ENCODE measurements at places on chromosomes 3 and 15.

DNA sequence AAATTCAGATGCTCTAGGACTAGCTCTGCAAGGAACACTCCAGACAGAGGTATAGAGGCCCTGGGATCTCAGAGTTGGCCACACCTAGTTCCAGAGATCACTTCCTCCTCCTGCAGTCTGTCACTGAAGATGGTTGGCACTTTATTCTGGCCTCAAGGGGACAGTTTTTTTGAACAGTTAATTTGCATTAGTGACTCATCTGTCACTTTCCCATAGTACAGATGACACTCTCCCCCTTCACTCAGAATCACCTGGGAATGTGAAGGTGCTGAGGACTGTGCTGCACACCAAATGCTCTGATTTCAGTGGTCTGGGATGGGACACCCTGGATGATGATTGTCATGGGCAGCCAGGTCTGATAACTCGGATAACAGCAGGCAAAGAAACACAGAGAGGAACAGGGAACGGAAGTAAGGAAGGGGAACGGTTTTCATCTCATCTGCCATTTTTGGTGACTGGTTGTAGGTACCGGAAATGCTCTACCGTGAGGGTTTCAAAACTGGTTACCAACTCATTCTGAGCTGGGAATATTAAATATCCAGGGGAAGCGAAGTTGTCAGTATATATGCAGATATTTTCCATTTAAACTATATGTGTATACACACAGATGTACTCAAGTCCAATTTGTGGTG, 232.5 kb upstream of the ST8SIA2 start:
- no peak for DNase-seq

DNA sequence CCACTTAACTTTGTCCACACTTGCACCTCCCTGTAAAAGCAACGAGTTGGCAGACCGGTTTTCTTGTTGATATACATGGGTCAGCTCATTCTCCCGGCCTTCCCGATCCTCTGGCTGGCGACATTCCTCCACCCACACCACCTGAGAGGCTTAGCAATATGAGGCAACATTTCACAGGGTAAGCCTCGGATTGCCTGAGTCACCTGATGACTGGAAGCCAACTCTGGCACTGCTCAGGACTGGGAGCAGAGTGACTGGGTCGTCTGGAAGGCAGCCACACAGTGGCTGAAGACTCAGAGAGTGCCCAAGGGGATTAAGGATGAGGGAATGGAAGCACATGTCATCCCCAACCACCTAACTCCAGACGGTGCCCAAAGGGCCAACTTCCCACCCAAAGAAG, 9.8 kb downstream of the HOMER2 start:
- DNase-seq = peak; percentile 33

DNA sequence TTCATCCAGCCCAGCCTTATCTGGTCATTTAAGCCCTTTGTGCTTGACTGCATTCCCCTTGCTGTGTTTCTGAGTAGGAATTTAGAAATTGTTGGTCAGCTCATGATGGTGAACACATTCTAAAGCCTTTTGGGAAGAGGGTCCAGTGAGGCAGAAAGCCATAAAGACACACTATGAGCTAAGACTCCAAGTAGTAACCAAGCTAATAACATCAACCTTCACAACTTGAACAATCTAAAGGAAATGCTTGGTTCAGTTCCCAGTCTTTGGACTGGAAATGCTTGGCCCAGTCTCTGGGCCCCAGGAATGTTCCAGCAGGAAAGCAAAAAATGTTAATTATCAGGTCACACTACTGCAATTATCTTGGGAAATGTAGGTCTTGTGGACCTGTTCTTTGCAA, 7.7 kb downstream of the PLSCR1 start:
- DNase-seq = peak; percentile 30

- DNase-seq = no peak
Observed at GRCh38 chr15:42401544-42402454, 42.5 kb downstream of the CAPN3 start.

DNA sequence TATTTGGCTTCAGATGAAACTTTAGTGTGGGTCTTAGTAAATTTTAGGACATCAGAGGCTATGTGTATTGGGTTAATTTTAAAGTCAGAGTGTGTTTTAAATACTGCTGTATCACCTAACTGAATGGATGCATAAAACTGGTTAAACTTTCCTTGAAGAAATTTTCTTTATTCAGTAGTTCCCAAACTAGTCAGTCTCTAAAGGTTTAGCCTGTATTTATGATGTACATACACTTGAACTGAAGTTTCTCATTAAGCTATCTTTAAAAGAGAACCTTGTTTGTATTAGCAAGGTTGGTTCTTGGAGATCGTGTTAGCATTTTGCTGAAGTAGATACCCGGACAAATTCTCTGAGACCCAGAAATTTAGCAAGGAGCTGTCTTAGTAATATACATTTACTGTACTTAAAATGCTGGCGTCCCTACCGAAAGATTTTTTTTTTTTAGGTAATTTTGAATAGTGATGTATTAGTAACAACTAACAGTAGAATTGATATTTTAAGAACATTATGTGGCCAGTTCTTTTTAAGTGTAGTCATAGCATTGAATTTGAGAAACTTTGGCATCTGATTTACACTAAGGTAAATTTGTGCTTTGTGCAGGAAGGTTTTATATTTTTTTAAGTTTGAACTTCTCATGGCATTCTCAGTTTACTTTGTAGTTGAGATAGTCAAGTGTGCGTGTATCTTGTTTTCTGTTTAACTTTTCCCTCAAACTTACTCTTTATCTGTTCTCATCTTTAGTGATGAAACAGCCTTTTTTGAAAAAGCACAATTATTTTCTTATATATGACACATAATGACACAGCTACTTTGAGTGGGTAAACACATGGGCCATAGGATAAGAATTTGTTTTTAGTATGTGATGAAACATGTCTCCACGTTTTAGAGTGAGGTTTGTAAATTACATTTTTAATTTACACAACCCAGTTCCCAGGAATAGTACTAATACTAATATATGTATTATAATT, 2.9 kb downstream of the DIPK2A start:
- no peak for DNase-seq

DNA sequence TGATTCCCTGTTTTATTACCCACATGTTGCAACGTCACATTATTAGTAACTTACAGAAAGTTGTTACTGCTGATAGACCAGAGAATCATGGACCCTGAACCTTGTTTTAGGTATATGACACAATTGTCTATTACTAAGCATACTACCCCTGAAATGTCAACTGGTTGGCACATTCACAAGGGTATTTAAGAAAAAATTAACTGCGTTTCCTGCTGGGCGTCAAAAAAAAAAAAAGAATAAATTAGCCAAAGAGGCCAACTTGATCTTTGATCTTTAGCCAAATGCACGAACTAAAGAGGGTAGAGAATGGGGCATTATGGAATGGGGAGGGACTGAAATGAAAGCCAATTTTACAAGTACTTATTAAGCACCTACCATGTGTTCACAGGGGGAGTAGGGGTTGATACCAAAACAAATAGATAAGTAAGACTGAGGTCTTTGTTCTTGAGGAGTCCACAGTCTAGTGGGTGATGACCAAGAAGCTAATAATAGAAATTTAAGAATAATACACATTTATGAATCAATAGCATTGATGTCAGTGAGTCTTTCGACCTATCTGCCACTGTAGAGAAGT, 17.8 kb upstream of the MUC13 start:
- no peak for DNase-seq

DNA sequence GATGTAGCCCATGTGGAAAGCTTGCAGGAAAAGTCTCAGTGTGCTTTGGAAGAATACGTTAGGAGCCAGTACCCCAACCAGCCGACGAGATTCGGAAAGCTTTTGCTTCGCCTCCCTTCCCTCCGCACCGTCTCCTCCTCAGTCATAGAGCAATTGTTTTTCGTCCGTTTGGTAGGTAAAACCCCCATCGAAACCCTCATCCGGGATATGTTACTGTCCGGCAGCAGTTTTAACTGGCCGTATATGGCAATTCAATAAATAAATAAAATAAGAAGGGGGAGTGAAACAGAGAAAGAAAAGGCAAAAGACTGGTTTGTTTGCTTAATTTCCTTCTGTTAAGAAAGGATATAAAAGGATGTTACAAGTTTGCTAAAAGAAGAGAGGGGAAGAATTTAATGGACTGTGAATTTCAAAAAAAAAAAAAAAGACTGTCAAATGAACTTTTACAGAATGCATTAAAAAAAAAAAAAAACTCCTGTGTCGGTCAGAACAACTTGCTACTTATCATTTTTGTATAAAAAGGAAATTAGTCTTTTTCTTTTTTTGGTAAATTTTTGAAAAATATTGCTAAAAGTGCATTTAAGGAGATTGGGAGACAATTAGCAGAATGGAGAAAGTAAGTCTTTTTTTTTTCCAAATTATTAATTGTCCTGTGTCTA, 7.0 kb downstream of the NR2F2 start:
- no peak for DNase-seq

DNA sequence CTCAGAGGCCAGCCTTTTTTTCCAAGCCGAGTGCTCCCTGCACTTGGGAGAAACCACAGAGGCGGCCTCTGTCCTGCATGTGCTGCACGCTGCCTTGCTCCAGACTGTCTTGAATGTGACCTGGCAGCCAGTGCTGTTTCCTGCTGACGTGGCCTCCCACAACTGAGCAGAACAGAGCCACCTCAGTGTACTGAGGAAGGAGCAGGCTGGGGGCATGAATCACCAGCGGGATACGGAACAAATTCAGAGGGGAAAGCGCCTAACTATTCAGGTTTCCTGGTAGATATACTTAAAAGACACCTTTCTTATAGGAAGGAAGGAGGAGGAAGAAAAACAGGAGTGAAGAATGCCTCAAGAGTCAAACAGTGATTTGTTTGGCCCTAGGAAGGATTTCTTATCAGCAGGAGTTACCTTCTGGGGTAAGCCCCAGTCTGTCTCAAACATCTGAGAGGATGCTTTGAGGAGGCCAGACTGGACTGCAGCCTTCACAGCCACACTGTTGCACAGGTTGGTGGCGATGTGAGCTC, 114.0 kb downstream of the FNDC3B start:
- peak; percentile 89 for DNase-seq

- DNase-seq = no peak
Observed at GRCh38 chr15:47803767-47804166, 86.5 kb downstream of the SEMA6D start.

DNA sequence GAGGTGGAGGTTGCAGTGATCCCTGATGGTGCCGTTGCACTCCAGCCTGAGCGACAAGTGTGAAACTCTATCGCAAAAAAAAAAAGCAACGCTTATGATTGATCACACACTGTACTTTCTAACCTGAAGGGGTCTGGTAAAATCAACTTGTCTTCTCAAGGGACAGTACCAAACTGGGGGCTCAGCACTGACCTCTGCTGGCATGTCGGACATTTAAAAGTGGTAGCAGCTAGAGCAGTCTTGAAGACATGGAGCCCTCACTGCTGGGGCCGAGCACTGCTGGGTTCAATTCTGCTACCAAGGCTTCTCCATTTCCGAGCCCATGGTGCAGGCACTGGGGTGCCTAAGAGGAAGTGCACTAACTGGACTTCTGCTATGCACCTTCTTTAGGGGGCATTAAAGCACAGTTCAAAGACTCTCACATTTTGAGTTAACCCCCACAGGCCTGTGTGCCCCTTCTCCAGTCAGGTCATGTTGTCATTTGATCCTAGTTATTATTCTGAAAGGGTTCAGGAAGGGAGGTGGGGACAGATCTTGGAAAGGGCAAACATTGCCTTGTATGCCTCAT, 26.4 kb upstream of the LAMP3 start:
- DNase-seq = no peak

DNA sequence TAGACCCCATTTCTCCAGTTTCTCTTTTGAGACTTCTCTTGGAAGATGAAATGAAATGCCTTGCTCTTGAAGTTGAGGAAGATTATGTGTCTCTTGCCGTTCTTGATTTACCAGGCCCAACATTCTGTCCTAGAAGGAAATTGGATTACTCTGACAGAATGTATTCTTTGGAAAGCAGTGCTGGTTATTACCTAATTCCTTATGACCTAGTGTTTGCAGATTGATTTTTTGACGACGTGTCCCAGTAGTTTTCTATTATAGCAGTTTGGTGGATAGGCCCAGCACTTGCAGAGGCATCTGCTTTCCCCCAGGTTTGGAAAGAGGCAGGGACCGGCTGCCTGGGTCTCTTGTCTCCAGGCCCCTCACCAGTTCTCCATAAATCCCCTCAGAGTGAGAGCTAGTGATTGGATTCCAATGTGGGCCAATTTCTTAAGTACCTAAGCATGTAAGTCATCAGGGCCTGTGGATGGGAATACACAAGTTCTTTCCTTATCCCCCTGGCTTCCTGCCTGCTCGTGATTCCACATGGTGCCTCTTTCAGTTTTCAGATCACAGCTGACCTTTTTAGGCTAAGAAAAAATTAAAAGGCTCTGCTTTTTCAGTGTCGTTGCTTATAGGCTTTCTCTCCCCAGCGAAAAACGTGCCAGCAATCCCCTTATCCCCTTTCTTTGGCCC, 50.2 kb downstream of the EPHB3 start:
- no peak for DNase-seq

- no peak for DNase-seq
Observed at GRCh38 chr15:77130315-77130930, 59.5 kb upstream of the TSPAN3 start.

DNA sequence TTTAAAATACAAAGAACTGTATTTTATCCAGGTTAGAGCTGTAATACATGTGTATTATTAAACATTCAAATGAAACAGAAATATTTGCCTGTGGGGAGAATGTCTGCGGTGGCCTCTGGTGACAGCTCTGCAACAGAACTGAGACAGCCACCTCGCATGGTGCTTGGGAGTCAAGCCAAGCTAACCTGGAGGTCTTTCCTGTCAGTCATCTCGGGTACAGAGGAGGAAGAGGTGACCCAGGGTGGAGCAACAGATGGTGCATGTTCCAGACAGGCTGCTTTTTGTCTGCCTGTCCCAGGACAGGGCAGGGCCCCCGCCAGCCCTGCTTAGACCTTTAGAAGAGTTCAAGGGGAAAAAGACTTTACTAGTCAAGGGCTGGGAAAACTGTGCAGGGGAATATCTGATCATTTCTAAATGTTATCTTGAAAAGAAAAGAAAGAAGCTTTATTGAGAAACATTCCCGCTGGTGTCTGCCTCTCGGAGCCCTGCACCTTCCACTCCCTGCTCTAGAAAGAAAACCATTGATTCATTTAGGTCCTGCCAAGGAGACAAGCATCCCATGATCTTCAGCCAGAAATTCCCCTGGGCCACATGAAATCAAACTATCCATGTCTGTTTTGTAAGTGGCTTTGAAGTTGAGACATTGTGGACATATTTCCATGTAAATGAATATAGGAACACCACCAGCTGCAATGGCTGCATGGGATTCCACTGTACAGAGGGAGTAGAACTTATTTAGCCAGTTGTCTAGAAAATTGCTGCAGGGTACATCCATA, 5.5 kb upstream of the NR2E3 start:
- DNase-seq = no peak

GRCh38 chr15:100787567-100788417, 91.8 kb upstream of the ALDH1A3 start:
- DNase-seq = no peak

DNA sequence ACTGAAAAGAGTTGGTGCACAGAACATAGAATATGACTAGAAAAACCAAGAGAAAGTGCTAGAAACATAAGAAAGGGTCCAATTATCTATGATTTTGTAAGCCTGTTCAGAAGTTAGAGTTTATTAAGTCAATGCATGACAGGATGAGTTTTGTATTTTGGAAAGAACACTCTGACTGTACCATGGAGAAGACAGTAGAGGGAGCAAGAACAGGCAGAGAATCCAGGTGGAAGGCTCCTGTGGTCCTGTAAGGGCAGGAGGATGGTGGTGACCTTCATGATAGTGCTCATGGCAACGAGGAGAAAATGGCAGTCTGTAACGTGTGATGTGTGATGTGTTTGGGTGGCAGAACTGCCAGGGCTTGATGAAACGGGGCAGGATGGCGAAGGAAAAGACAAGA, 249.1 kb downstream of the CTNNB1 start:
- DNase-seq = no peak

Measured in GM04503 (cell line).